ENCODE measurements at places on chromosomes 5 and 9.

DNA sequence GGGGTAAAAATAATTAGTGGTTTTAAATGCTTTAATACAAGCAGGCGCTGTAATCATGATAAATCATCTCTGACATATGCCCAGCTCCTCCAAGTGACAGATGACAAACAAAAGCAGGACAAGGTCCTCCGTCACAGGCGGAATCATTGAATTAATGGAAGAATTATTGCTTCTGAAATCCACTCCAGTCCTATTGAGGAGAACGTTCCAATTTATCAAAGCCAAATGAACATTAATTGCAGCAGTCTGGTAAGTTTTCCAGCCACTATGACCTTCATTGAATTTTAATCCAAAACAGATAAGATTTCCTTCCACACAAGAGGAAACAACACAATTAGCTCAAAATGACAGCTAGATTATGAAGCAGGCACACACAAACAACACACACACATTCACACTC lies 136.8 kb downstream of the ASTN2 start:
- DNase-seq = no peak

DNA sequence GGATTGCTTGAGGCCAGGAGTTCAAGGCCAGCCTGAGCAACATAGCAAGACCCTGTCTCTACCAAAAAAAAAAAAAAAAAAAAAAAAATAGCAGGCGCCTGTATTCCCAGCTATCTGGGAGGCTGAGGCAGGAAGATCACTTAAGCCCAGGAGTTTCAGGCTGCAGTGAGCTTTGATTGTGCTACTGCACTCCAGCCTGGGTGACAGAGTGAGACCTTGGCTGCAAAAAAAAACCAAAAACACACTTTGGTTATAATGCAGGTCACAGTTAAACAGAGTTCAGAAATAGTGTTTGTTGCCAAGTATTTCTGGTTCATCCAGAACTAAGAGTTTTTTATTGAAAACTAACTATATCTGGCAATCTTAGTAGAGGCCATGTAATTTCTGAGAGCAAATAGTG lies 24.1 kb upstream of the IL6ST start:
- no peak for DNase-seq

DNA sequence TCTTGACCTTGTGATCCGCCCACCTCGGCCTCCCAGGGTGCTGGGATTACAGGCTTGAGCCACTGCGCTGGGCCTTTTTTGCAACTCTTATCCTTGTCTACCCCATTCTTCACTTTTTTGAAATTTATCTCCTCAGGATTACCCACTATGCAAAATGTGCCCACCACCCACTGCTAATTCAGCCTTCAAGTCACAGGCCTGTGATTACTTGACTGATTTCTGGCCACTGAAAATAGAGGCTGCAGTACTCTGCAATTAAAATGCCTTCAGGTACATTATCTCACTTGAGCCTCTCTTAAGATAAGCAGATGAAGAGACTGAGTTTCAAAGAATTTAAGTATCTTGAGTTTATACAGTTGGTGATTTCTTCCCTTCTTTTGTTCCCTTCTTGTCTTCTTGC lies 112.4 kb upstream of the SPATA31D4 start:
- no peak for DNase-seq

- no peak for DNase-seq
Observed at GRCh38 chr5:37696190-37697021, 143.4 kb downstream of the GDNF start.

Measured in nucleus accumbens (tissue), 56 donors.